ENCODE measurements at places on chromosomes 3 and 15.

DNA sequence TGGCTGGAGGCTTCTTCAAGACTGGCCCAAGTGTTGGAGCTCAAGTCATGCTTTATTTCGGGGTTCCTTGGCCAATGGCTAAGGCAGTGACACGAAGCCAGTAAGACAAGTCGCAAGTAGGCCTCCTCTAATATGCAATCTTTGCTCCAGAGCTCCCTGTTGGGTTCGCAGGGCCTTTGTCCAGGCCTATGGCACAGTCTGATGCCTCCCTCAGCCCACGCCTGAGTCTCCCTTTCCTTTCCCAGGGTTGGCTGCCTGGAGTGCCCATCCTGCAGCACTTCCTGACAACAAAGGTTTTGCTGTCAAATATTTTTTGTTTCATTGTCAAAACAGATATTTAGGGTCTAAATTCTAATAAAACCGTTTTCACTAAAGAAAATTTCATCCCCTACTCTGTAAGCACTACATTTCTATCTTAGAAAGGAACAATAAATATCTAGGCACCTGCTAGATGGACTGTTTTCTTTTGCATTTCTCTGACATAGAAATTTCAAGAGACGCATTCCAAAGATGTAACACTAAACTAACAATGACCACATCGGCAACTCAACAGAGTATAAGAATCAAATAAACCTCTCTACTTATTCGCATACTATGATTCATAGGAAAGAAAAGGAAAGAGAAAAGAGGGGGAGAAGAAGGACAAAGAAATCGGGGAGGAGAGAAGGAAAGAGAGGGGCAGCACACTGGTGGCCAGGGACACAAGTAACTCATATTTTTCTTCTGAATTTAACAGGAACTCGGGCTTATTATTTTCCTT, 393.1 kb upstream of the ATP11B start:
- no peak for DNase-seq

DNA sequence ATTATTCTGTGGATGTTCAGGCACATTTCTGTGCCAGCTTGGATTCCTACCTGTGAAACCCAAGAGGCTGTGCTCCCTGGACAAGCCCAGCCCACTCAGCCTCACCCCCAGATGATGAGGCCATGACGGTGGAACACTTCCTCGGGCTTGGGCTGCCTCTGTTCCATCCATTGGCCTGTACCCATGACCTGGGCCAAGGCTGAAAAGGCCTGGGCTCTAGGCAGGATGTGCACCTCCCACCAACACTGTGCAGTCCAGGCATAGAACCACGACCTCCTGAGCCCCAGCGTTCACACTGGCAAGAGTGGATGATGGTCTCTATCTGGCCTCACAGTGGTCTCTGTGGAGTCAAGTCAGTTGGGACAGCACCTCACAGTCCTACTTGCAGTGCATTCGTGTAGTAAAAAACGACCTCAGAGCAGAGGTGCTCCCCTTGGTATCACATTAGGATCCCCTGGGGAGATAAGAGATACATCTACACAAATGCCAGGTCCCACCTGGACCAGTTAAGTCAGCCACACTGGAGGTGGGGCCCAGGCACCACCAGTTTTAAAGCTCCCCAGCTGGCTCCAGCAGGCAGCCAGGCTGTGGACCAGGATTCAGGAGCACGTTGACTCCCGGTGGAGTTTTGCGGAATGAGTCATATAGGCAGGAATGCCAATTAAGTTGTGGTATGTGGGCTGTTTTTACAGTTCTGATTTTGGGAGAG, 39.0 kb upstream of the IGF1R start:
- DNase-seq: no peak

GRCh38 chr15:52352086-52352485, 56.5 kb upstream of the MYO5C start:
- DNase-seq: no peak

DNA sequence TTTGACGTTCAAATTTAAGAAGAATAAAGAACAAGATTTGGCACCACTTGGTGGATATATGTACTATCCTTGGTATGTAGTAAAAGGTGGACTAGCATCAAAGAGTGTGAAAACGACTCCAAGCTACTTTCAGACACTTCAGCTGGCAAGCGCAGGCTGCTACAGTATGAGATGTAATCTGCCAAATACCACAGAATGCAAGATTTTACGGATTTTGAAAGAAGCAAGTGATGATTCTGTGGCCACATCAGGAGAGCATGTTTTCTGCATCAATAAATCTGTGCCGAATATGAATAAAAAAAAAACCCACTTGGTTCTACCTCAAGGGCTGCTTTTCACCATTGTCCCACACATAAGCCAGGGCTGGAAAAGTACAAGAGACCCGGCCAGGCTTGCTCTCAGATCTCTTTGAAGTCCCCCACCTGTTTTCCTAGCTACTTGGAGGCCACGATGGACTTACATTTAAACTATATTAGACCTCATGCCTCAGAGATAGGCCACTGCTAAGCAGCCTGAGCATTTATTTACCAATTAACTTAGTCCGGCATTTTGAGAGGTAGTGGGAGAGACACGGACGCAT, 37.4 kb downstream of the MYO1E start:
- DNase-seq: no peak

DNA sequence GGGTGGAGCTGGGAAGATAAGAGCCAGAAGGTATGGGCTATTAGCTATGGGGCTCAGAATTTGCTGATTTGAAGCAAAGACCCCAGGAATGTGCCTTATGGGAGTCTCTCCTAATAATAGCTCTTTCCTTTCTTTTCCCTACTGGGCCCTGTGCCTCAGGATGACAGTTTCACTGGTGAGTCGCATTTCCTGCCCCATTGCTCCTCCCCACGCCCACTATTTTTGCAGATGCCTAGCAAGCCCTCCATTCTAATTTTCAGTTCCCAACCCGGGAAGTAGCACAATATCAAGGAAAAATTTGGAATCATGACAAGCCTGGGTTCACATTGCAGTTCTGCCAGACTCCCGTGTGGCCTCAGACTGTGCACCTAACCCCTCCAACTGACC, 583 bp downstream of the IL17RE start:
- DNase-seq: no peak

DNA sequence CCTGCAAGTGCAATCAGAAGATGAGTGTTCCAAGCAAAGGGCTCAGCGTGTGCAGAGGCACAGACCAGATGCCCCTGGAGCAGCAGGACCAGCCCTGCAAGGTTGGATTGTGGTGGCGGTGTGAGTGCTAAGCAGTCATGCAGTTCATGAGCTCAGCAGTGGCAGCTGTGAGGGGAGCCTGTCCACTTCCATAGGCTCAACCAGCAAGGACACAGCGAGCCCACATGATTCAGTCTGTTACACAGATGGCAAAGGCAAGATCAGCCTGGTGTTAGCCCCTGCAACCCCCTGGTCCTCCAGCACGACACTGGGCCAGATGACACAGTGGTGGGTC, 95.9 kb upstream of the PRR23E start:
- DNase-seq: no peak

DNA sequence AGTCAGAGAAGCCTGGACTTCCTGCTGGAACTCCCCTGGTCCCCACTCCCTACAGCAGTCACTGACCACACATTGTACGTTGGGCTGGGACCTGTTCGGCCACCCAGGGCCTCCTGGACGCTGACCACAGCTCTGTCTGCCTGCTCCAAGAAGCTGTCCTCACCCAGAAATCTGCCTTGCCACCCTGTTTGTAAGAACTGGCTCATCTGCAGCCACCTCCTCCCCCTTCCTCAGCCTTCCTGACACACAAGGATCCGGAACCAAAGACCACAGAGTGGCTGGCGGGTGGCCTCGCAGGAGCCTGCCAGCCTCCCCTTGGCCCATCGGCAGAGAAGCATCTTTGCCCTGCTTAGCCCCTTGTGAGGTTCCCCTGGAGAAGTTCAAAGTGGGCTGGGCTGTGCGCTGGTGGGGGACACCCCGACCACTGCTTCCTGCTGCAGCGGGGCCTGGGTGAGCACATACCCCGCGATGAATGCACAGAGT, 91.9 kb downstream of the PCSK6 start:
- no peak for DNase-seq

- no peak for DNase-seq
Measured at GRCh38 chr15:58460116-58460790, 28.5 kb downstream of the LIPC start.

GRCh38 chr15:57969355-57969754, 96.2 kb downstream of the ALDH1A2 start:
- DNase-seq: no peak

- no peak for DNase-seq
Measured at GRCh38 chr15:88974392-88974791, 61.2 kb upstream of the MFGE8 start.

Data from activated CD4-positive, CD25-positive, alpha-beta regulatory T cell treated with anti-CD3 and anti-CD28 coated beads, Interleukin-2, amount 50 U/mL, for 16 hours (primary cell).